Activated naive CD4-positive, alpha-beta T cell treated with anti-CD3 and anti-CD28 coated beads, Interleukin-2, amount 50 U/mL, for 72 hours (primary cell): ENCODE measurements at places on chromosomes 6 and 20.

GRCh38 chr6:35377002-35377401 lies 34.6 kb downstream of the PPARD start:
- DNase-seq: no peak

- no peak for DNase-seq
Measured at GRCh38 chr6:156715839-156716238, 61.3 kb upstream of the ARID1B start.

DNA sequence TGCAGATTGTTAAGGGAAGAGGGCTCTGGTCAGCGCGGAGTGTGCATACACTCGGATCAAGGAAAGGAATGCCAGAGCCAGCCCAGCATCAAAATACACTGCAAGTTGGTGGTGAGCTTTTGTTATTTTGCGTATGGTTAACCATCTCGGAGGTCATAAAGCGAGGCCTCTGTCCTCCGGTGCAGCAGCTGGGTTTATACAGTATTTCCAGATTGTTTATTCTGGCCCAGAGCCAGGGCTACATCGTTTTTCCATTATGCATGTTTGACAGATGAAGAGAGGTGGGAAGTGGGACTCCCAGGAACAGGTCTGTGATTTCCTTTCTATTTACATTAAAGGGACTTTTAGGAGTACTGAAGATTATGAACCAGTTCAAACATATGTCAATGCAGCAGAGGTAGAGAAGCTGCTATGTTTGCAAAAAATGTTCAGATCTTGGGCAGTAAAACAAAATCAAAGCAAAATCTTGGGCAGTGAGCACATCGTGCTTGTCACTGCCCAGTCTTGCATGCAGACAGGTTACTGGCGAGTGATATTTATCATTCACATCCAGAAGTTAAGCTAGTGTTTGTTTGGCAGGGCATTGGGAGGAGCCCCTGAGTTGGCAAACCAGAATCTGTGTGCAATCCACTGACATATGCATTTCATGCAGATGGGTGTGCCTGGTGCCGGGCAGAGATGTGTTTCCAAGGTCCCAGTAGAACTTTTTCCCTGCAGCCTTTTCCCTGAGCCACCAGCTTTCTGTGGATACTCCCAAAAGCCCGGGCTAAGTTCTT lies 256.3 kb upstream of the TAB2 start:
- DNase-seq: no peak

DNA sequence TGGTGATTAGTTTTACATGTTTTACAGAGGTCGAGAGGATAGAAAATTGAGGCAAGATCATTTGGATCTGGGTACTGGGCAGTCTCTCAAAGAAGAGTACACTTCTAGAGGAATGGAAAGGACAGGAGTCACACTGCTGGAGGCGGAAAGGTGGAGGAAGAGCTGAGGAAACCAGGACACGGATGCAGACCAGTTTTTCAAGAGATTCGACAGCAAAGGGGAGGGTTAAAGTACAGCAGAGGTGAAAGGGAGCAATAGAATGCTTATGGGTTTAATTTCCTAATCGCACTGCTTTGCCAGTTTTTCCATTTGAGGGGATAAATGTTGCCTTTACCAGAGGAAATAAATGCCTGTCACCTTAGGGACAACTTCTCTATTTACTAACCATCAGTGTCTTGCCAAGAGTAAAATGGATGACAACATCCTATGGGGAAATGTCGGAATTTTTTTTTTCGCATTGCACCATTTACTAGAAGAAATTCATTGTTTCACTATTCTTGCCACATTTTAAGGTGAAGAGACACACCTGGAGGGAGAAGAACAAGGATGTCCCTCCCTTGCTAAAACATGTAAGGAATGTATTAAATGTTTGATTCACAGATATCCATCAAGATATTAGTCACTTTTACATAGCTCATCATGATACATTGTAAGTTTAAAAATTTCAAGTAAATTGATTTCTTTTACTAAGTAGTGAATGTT lies 226.6 kb downstream of the COL12A1 start:
- no peak for DNase-seq

DNA sequence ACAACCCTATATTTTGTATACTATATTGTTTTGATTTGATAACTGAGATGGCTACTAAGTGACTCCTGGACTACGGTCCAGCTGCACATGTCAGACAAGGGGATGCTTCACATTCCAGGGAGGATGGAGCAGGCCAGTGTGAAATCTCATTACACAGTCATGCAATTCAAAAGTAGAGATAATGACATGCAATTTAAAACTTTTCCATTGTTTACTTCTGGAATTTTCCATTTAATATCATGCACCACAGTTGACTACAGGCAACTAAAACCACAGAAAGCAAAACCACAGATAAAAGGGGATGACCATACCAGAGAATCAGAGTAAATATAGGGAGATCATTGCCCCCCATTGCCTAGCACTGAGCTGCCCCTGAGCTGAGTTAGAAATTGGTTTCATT lies 366.4 kb downstream of the BTBD9 start:
- no peak for DNase-seq
